EH (cell line): ENCODE measurements at places on chromosomes 1 and 21.

DNA sequence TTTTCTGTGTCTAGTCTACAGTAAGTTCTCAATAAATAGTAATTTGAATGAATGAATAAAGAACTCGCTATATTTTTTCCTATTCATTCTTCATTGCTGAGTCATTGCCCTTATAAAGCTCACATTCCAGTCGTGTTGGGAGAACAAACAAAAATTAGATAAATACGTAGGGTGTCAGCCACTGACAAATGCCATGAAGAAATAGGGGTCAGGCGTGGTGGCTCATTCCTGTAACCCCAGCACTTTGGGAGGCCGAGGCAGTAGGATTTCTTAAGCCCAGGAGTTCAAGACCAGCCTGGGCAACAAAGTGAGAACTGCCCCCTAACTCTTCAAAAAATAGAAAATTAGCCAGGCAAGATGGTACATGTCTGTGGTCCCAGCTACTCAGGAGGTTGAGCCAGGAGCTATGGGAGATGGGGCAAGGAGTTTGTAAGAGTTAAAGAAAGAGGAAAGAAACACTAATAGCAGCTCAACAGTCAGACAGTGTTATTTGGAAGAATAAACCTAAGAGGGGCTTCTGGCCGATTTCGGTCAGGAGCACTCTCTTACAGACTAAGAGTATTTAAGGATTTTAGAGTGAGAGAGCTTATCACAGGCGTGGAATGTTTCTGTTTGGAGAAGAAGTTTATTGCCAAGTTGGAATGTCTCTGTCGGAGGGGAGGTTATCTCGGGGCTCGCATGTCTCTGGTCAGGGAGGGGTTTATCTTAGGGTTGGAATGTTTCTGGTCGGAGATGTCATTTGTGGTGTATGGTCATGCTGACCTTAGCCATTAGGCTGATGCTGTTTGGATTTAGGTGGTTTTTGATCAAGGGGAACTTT lies 1.8 kb upstream of the CHML start:
- DNase-seq, result peak; percentile 87

DNA sequence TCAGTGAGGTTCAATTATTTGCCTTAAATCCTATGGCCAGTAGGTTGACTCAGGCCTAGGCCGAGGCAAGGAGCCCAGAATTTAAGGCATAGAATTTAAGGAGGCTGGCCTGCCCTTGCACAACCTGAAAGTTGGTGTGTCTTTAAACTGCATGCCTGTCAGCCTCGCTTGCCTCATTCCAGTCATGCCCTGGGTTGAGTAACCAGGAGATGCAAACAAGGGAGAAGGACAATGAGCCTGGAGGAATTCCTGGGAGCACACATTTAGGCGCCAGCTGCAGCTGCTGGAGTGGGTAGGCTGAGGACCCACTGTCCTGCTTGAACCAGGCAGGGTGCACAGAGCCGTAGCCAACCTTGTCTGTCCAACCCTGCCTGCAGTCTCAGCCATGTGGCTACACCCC lies 11.7 kb downstream of the CD2 start:
- peak; percentile 22 for DNase-seq

GRCh38 chr1:42713293-42713692 lies 26.7 kb downstream of the CLDN19 start:
- DNase-seq, result no peak

- DNase-seq, result peak; percentile 87
Observed at GRCh38 chr1:55131801-55132200, 83.4 kb downstream of the USP24 start.

DNA sequence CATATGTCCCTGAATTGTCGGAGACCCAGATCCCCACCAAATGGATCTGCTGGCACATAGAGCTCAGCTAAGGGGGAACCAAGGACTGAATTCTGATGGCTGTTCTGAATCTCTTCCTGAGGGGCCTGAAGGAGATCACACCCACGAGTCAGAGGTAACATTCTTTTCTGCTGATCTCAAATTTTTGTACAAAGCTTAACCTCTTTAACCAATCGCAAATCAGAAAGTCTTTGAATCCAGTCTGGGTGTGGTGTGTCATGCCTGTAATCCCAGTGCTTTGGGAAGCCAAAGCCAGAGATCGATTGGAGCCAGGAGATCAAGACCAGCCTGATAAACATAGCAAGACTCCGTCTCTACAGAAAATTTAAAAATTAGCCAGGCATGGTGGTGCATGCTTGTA lies 62.8 kb upstream of the PRRC2C start:
- peak; percentile 65 for DNase-seq

DNA sequence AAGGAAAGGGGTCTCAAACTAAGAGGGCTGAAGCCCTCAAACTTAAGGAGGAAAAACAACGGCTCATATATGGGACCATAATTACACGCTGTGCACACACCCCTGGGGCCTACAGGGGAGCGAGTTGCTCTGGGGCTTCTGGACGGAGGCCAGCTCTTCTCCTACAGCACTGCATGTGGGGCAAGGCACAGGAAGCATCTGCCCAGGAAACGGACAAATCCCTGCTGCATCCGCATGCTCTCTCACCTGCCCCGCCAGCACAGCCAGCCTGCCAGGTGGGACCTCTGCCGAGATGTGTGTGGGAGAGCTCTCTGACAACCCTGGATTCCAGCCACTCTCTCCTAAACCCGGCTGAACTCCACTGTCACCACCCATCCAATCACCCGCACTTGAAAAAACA lies 54.1 kb downstream of the MRPL37 start:
- DNase-seq, result peak; percentile 25

GRCh38 chr21:46666941-46667740 lies 31.7 kb downstream of the PRMT2 start:
- DNase-seq, result peak; percentile 32

DNA sequence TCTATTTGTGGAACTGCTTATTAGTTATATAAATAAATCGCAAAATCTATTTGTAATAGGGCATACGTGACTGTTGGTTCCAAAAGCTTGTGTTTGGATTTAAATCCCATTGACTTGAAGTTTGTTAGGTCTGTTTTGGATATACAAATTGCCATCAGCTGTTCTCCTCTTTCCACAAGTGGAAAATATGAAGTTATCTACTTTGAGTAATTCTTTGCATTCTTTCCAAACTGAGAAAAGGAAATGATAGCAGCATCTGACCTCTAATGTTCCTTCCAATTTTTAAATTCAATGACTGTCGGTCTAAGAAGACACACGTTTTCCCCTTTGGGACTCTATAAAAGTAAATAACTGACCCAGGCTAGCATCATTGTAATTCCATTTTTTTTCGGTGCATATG lies 165.7 kb upstream of the SGIP1 start:
- peak; percentile 49 for DNase-seq
